Breast epithelium (tissue), 4 donors: ENCODE measurements at places on chromosomes 12 and 14. TPM values are rescaled to one million over a fixed set of nuclear protein-coding genes. Genes with fewer than 3 reads are reported as not detected.

C12orf54 gene
- total RNA-seq = not detected

NOP9 gene
- total RNA-seq = 19.0 TPM

ABCB9 gene
- 0.96 TPM for total RNA-seq

PLEKHD1 gene
- 2.3 TPM for total RNA-seq

FAIM2 gene
- 1.9 TPM for total RNA-seq

ESR2 gene
- 1.5 TPM for total RNA-seq

DNA sequence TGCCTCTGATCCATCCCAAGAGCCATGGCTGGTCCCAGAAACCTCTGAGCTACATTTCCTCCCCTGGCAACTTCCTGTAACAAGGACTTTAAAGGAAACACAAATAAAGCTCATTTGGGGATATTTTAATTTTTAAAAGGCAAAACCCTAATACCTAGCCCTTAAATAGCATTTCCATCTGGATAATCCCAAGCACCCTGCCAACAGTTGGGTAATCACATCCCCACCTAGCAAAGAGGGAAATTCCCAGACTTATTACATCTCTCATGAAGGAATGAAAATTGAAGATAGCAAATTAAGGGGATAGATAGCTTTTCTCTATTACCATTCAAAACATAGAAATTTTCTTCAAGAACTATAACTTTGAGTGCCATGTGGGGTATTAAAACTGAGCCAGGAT lies 213.7 kb upstream of the BMP4 start:
- no peak for DNase-seq

- no peak for DNase-seq
Observed at GRCh38 chr12:56062996-56063395, 17.0 kb upstream of the ERBB3 start.

GRCh38 chr12:24931666-24932405 lies 17.1 kb downstream of the BCAT1 start:
- no peak for DNase-seq

GRCh38 chr12:31906557-31907301 lies 52.5 kb upstream of the RESF1 start:
- DNase-seq = no peak

DNA sequence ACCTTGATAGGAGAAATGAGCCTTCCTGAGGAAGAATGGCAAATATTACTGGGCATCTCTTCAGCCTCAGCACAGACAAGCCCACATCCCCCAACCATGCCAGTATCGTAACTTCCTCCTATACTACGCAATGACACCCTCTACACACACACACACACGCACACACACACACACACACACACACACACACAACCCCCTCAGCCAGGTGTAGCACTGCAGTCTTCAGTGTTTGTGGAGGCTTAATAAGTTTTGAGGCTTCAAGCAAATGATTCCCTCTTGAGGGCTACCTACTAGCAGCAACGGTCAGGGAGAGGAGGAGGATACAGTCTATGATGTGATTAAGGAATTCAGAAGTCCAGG lies 1.6 kb downstream of the DGKA start:
- no peak for DNase-seq

DNA sequence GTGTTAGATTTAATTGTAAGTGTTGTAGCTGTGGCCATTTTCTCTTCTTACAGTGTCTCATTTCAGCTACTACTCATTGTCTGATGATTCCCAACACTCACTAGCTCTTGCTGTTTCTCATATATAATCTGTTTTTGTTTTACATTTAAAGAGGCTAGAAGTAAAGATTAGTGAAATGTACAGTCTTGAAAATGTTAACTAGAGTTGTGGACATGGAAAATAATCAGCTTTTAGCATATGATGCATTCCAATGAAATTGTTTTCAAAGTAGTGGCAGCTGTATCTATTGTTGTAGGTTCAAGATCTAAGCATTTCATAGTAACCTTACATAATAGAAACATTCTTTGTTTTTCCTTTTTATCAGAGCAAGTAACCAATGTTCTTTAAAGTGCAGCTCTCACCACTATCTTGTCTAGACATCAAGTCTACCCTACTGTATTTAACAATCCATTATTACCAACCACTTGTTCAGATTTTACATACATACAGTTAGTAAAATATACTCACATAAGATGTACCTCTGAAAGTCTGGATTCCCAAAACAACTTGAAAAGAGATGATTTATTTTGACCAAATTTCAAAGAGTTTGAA lies 76.9 kb downstream of the PPHLN1 start:
- no peak for DNase-seq

DNA sequence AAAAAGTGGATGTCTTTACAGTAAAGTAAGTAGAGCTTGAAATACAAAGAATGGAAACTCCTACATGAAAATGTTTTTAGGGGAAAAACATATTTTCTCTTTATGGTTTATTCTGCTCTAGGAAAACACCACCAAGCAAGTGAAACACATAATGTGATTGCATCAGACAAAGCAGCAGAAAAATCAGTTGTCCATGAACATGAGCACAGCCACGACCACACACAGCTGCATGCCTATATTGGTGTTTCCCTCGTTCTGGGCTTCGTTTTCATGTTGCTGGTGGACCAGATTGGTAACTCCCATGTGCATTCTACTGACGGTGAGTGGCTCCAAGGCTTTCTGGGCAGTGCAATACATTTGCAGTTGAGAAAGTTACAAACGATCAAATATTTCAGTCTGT lies 42.6 kb upstream of the PLEKHD1 start:
- no peak for DNase-seq

DNA sequence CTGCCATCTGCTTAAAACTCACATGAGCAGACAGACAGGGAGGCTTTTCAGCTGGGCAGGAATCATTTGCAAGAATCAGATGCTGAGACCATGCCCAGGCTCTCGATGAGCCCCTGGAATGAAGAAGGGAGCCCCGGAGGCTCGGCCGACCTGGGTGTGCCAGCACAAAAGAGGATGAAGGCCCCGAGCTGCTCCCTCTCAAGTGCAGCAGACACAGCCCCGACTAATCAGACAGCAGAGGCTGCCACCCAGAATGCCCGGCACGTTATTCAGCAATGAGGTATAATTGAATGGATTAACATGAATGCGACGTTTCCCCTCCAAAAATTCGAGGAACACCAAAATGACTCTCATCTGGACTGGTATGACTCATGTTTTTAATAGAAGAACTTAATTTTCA lies 58.9 kb downstream of the BCL11B start:
- no peak for DNase-seq

DNA sequence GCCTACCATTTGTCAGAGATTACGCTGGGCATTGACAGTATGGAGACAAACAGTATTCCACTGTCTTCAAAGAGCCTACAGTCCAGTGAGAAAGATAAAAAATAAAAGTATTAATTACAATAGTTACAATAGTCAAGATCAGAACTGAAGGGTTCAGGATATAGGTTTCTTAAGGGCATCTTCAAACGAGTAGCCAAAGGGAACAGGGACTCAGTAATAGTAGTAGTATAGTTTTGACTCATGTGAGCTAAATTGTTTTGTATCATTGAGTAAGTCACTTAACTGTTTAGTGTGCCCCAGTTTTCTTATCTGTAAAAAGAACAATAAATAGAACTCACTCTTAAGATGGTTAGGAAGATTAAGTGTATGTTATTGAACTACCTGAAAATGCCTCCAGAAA lies 123.6 kb downstream of the METTL25 start:
- DNase-seq = no peak

- no peak for DNase-seq
Observed at GRCh38 chr12:11460343-11461023, 65.1 kb upstream of the PRB2 start.
